ENCODE measurements at places on chromosomes 7 and 10.

DNA sequence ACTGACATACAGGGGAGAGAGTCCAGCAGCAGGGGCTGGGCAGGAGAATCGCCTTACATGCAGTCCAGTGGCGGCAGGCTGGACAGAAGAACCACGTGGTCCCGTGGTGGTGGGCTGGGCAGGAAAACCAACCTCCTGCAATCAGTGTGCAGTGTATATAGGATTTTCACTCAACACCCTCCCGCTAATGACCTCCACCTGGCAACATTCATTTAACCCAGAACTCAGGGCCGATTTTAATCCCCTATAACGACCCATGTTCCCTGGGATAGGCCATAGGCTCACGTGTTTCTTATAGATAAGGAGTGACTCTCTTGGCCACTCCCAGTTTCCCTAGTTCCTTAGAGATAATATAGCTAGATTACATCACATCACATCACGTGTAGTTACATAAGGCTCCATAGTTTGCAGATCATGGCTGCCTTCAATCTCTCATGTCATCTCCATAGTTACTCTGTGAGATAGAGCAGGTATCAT, 19.4 kb downstream of the MTURN start:
- no peak for DNase-seq

DNA sequence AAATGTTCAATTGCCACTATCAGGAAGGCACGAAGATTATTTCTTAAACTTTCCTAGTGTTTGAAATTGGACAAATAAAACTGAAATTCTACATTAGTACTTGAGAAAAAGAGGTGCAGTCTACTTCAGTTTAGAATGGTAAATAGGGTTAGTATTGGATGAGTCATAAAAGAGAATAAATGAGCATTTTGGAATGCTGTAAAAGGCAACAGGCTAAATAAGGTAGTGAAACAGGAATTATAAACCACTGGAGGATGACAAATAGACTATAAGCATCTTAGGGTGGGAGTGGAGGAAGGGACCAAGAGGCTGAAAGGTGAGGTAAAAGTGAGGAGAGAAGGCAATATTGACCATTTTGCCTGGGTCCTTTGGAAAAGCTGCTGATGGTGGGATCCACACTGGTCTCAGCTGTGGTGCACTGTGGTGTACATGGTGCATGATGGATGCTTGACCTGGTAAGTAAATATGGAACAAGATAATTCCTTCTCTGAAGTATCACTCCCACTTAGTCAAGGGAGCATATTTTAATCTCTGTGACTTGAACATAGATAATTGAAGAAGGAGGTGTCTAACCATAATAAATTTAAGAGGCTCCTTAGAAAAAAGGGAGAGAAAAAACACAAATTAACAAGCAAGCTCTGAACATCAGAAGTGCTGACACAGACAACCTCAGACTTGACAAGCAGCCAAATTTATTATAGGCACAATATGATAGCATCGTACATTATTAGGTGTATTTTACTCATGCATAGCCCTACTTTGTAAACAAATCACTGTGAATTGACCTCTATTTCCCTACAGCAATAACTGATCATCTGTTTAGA, 76.4 kb upstream of the SCIN start:
- no peak for DNase-seq

DNA sequence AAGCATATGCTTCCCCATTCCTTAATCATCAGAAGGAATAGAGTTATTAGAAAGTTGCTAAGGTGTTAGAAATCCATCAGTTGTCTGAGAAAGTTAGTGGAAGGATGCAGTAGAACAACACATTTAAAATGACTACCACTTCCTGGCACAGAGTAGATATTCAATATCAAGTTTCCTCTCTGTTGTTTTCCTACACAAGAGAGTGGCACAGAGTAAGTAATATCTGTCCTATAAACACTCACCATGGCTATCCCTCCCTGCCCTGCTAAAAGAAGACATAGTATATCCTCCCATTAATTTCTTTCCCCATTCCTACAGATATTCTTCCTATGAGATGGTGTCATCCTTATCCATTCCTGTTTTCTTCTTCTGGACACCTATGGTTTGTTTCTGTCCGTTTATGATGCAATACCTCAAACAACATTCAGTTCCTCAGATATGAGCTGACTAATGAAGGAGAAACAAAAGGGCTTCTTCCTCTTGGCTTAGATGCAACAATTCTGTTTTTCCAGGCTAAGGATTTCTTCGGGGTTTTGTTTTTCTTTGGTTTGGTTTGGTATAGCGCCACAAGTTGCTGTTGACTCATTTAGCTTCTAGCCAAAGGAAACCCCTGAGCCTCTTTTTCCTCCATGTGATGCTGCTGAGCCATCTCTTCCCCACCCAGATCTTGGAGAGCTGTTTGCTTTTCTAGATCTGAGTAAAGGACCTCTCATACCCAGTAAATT, 32.9 kb upstream of the BPGM start:
- DNase-seq: no peak

- no peak for DNase-seq
Measured at GRCh38 chr7:132654150-132654549, 77.9 kb upstream of the PLXNA4 start.

DNA sequence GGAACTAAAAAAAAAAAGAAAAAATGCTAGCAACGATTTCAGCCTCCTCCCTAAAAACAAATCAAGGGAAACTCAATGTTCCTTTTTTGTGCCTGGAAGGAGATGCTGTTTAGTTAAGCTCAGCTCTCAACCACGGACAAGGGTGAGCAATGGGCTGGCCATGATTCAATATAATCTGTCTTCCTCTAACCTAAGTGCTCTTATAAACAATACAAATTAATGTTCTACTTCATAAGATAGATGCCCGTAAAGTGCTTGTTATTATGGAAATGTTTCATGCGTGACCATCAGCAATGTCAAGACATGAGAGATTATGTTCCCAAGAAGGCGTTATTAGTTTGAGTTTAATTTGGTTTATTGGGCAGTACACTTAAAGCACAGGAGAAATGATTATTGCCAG, 320.3 kb downstream of the SFMBT2 start:
- DNase-seq: no peak

- no peak for DNase-seq
Measured at GRCh38 chr10:86267286-86268195, 99.1 kb downstream of the GRID1 start.

GRCh38 chr10:118963933-118964332, 65.6 kb upstream of the NANOS1 start:
- no peak for DNase-seq

- no peak for DNase-seq
Measured at GRCh38 chr10:102791754-102792395, 45.3 kb downstream of the CYP17A1 start.

- DNase-seq: no peak
Measured at GRCh38 chr10:6044060-6044459, 18.1 kb downstream of the IL2RA start.

DNA sequence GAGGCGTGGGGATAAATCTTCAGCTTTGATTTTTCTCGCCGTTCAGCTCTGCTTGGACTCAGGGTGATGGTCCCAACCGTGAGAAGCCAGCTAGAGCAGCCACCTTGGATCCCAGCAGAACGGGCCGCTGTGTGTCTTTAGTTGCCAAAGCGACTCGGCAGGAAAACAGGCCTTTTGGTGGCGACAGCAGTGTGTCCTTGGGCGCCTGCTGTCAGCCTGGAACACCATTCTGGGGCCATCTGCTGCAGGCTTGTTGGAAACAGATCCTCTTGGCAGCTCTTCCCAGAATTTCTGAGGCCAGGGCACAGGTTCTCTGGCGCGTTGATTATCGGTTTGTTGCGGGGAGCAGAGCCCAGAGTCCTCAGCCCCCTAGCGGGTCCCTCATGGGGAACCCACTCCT, 97.6 kb downstream of the CUX1 start:
- no peak for DNase-seq

GRCh38 chr10:70167246-70167645, 3.1 kb downstream of the SAR1A start:
- no peak for DNase-seq

GRCh38 chr7:84245835-84246234, 51.2 kb upstream of the SEMA3A start:
- DNase-seq: no peak

DNA sequence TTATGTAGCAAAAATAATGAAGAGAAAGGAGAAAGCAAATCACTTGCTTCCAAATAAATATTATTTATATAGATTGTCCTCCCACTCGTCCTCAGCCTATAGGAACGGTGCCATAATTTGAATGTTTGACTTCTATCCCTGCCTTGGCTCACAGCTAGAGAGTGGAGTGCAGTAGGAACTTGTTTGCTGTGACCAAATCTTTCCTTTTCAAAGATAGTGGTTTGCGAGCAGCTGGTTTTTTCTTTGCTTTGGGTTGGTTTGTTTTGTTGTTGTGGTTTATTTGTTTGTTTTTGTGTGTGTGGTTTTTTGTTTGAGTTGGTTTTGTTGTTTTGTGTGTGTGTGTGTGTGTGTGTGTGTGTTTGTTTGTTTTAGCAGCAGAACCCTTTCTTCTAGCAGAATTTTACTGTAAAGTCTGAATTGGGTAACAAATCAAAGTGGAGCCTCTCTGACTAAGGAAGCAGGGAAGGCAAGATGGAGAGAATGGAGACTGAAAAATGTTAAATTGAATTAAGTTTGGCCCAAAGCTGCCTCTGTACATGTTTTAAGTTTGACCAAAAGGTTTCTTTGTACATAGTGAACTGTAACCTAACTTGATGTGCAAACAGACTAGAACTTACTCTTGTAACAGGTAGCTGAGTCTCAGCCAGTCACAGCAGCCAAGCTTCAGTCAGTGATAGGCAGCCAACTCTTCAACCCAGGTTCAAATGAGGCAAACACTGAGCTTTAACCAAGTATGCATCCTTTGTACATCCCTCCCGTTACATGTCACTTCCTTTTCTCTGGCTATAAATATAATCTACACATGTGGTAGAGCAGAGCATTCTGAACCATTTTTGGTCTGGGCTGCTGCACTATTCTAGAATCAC, 149.5 kb upstream of the LRGUK start:
- no peak for DNase-seq

DNA sequence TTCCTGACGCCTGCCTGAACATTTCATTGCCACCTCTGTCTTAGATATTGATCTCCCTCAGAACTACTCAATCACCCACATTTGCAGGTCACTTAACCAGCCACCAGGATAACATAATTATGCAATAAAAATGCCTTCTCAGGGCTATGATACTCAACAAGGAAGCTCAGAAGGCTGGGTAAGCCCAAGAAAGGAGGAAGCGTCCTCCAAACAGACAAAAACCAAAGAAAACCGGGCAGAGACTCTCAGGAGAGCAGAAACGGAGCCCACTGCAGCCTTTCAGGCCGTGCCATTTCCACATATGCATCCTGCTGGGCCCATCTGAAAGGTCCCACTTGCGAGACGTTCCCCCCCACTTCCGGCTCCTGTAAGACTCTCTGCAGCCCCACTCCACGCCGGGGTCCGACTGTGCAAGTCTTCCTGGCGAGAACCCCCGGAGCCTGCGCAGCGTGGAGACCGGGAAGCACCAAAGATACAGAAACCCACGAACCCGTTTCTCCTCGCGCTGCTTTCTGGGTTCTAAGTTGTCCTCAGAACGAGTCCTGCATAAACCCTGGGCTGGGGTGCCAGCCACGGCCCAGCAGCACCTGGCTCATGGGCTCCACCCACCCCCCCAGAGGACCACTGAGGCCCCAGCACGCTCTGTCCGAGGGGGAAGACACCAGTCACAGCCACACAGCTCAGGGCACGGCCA, 83.7 kb downstream of the DIP2C start:
- no peak for DNase-seq

- no peak for DNase-seq
Measured at GRCh38 chr10:26214551-26215395, 1.8 kb upstream of the GAD2 start.

DNA sequence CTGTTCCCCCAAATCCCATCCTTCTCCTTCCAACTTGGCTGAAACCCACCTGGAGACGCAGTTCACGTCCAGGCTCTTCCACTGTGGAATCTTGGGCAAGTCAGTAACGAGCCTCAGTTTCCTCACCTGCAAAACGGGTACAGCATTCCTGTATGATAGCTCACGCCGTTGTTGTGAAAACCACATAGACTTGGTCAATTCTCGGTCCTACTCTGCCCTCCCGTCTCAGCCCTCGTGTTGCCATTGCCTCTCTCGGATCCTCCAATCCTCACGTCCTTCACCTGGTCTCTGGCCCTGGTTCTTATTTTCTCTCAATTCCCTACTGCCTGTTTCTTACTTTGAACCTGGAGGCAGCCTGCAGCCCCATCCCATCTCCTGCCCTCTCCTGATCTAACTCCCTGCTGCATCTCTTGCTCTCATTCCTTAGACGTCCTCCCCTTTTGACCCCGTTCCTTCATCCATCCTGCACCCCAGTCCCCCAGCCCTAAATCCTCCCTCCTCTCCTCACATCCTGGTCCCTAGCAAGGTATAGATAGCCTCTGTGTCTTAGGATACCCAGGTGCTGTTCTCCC, 2.0 kb upstream of the MUC12 start:
- DNase-seq: no peak

DNA sequence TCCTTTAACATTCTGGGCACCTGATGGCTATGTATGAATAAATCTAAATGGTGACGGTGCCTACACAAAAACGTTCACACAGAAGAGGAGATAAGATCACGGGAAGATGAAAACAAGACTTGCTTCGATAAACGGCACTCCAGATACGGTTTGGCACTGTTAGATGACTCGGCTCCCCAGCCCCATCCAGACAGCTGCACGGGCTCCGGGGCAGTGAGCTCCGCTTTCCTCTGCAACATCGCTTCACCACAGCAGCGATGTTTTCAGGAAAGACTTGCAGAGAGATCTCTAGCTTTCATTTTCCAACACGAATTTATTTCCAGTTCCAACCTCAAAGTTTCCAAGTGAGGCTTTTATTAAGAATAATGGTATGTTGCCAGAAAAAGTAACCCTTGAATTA, 132.1 kb downstream of the KLF6 start:
- no peak for DNase-seq

DNA sequence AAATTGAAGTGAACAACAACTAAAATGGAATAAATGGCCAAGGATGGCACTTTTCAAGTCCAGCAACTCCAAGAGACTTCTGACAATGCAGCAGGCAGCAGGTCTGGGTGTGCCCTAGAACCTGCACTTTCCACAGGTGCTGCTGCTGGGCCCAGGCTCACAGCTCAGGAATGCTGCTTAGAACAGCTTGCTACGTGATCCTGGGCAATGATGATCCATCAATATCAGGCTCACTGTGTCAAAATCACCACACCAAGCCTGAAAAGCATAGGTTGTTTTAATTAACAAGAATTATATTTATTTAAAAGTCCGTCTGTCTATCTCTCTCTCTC, 148.4 kb downstream of the TNS3 start:
- no peak for DNase-seq

- no peak for DNase-seq
Measured at GRCh38 chr7:16603633-16604032, 41.9 kb downstream of the ANKMY2 start.

DNA sequence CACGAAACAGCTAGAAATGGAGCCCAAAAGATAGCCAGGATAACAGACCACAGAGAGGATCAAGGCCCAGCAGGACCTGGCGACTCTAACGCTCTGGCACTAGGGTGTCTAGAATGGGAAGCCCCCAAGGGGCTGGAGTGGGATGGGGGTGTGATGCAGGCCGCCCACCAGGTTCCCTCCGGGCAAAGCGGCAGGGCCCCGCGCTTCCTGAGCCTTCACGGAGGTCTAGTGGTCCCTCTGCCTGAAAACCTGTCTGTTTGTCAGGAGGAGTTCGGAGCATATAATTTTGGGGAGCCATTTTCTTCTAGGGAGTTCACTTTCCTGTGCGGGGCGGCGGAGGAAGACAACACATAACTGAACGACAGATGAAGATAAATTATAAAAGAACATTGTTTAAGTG, 48.2 kb upstream of the FXYD4 start:
- no peak for DNase-seq

All from stimulated activated CD8-positive, alpha-beta memory T cell treated with anti-CD3 and anti-CD28 coated beads, Interleukin-7, amount 100 ng/mL, for 1 hour (primary cell).